ENCODE measurements at places on chromosomes 6 and 20.

- no peak for DNase-seq
These were observed 105.4 kb downstream of the TSHZ2 start for GRCh38 chr20:53077373-53078205.

DNA sequence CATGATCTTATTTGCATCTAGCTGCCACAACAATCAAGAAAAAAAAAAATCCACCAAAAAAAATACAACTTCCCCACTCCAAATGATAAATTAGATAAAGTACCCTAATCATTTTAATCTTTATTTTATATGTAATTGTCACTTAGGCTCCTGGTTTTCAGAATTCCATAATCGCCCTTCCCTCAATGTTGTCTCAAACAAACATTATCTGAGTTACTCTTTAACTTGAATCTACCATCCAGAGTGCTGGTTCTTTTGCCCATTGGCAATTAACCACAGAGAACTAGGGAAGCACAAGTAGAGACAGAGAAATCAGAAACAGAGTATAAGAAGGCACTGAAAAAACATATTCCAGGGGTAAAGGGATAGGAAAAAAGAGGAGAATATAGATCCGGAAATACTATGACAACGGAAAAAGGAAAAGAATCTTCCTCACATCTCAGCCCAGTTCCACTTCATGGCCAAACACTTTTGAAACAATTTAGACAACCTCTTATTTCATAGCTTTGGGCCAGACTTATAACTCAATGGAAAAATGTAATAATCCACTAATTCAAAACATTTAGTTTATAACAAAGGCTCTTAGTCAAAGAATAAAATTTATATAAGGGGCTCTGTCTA is 861 bp upstream of the NHSL1 start:
- no peak for DNase-seq

DNA sequence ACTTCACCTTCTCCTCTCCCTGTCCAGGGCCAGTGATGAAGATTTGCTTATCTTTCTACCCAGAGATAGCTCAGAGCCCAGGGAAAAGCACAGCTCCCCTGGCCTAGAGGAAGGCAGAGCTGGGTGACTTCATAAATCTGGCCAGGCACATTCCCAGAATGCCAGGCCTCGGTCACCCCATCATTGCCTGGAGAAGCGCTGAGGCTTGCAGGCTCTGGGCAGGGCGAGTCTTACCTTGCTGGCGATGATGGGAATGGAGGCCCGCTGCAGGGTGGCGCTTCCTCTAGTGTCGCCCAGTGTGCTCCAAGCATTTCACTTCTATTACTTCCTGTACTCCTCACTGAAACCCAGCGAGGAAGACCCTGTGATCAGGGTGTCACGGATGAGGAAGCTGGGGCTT is 60.1 kb downstream of the DAAM2 start:
- DNase-seq = no peak

DNA sequence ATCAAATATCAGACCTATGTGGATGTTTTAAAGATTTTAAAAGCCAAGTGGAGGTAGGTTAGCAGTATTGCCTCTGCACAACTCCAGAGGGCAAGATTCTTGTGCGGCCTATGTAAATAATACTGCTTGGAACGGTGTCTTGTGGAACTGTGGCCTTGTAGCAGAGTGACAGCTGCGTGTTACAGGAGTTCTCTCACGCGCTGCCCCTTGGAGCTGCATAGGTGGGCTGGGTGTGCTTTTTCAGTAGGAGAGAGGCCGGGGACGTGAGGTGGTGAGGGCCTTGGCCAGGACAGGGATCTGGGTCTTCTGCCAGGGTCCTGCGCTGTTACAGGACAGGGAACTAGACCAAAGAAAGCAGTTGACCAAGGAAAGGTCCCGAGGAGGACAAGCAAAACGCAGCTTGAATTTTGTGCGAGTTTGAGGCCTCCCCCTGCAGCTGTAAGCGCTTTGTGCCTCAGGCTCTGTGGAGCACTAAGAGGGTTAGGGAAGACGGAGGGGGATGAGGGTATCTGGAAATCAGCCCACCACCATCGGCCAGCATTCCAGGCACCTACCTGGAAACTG is 1.5 kb downstream of the TMEM181 start:
- no peak for DNase-seq

DNA sequence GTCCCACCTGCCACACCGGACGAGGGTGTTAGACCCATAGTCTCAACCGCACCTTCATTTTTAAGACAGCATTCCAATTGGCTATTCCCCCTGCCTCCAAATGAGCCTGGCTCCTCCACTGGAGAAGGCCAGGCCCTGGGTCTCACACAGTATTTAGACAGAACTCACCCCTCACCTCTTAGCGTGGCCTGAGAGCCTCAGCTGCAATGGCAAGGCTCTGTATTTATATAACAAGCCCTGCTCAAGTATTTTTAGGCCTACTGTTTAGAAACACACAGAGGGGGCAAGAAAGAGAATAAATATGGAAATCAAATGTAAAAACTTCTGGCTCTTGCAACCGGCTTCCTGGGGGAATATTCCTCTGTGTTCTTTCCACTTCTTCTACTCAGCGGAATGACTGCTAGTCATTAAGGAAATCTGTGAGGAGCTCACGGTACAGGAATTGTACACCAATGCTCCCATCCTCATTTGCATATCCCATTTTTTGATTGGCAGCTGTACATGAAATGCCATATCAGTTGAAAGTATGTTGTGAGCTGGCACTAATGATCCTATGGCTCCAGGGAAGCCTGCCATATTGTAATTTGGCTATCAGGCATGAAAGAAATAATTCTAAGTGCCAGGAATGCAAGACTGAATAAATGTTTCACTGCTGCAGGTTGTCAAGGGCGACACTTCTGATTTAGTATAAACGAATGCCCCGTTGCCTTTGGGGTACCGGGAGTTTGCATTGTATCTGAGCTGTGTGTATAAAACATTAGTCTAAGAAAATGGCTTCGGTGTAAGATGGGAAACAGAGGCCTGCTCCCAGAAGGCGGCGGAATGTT is 207.5 kb downstream of the ZNF217 start:
- DNase-seq = no peak

DNA sequence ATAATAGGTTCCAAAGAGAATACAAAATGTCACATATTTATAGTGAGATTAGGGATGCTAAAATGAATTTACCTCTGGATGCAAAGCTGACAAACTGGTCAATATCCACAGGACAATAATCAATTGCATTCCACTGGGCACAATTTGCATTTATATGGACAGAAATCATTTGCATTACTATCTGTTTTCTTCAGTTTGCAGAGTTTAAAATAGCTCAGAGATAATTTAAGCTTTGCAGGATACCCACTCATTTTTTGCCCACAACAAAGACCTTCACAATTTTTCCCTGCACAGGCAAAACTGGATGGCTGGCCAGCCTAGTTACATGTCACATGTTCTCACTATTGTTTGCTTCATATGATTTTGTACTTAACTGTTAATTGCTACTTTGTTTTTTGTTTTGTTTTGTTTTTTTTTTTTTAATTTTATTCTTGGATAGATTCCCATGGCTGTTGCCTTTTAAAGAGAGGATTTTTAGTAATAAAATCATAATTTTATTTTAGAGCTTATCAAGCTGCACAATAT is 483.5 kb downstream of the UTRN start:
- DNase-seq = no peak

GRCh38 chr6:157030755-157031154 is 253.6 kb downstream of the ARID1B start:
- DNase-seq = no peak

GRCh38 chr20:20630551-20630950 is 81.9 kb downstream of the RALGAPA2 start:
- no peak for DNase-seq

DNA sequence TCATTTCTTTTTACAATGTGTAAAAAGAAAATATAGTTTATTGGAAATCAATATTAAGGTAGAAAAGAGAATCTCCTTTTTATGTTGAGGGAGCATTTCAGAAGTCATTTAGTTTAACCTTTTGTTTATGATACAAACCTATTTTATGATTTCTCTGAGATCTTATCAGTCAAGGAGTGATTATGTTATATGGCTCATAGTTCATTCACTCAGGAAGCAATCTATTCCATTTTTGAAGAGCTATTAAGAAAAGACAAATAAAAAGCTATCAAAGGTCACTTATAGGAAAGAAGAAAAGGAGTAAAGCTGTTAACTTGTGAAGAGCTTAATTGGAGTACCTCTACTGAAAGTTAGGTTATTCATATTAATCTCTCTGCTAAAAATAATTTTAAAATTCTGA is 526.6 kb upstream of the JAG1 start:
- DNase-seq = no peak

GRCh38 chr6:17038316-17038715 is 63.5 kb upstream of the STMND1 start:
- DNase-seq = no peak

GRCh38 chr20:20214757-20215275 is 153.1 kb upstream of the INSM1 start:
- no peak for DNase-seq

- DNase-seq = peak; percentile 62
These were observed 43.7 kb downstream of the CDC5L start for GRCh38 chr6:44431118-44431725.

- DNase-seq = peak; percentile 88
These were observed 1.3 kb downstream of the HINT3 start for GRCh38 chr6:125957845-125958244.

DNA sequence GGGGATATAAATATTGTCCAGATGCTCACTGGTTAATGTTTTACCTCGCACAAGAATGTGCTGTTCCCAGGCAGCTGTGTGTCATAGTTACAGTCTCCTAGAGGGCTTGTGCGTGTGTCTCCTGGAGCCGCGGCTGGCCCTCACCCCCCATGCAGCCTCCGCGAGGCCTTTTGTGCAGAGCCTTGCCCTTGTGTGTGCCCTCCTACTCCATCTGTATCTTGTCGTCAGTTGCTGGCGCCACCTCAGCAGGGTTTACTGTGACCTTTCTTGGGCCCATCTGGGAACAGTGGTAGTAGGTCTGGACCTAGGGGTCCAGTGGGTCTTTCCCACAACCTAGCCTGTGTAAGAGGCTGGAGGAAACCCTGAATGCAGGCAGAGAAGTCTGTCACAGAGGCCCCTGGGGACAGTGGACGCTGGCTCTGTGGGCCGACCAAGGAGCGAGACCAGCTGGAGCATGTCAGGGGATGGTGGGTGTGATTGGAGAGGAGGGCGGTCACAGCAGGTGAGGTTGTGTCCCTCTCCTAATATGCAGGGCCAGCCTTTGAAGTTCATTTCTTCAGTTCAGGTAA is 35.2 kb downstream of the PPP1R14C start:
- no peak for DNase-seq

DNA sequence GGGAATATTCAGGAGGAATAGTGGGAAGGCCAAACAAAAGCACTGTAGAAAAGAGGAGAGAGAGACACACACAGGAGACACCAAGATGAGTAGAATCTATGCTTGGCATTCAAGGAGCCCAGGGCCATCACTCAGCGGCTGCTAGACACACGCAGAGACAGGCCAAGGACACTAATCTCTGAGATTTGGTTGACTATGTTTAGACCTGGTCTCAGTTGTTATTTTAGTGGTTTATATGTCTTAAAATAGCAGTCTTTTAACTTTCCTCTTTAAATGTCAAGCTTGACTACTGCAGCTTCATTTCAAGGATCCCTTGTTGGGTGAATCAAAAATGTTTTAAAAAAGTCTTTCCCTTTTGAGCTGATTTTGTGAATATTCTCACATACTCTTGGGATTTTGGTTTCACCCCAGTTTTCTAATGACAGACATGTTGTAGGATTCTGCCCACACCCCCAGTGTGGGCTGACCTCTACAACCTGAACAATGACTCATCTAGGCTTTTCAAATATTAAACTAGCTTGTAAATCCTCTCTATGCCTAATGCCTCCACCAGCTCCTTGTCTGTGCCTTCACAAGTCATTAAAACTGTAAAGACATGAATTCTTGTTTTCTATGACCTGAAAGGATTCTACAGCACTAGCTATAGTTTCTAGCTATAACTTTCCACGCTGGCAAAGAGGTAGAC is 142.7 kb upstream of the EXOC2 start:
- no peak for DNase-seq

GRCh38 chr6:116008470-116009243 is 52.0 kb downstream of the FRK start:
- peak; percentile 27 for DNase-seq

GRCh38 chr20:20299904-20300303 is 68.0 kb upstream of the INSM1 start:
- no peak for DNase-seq

- DNase-seq = no peak
These were observed 237.5 kb downstream of the ATXN1 start for GRCh38 chr6:16523606-16524379.

- no peak for DNase-seq
These were observed 25.8 kb downstream of the HLA-A start for GRCh38 chr6:29968130-29968529.

DNA sequence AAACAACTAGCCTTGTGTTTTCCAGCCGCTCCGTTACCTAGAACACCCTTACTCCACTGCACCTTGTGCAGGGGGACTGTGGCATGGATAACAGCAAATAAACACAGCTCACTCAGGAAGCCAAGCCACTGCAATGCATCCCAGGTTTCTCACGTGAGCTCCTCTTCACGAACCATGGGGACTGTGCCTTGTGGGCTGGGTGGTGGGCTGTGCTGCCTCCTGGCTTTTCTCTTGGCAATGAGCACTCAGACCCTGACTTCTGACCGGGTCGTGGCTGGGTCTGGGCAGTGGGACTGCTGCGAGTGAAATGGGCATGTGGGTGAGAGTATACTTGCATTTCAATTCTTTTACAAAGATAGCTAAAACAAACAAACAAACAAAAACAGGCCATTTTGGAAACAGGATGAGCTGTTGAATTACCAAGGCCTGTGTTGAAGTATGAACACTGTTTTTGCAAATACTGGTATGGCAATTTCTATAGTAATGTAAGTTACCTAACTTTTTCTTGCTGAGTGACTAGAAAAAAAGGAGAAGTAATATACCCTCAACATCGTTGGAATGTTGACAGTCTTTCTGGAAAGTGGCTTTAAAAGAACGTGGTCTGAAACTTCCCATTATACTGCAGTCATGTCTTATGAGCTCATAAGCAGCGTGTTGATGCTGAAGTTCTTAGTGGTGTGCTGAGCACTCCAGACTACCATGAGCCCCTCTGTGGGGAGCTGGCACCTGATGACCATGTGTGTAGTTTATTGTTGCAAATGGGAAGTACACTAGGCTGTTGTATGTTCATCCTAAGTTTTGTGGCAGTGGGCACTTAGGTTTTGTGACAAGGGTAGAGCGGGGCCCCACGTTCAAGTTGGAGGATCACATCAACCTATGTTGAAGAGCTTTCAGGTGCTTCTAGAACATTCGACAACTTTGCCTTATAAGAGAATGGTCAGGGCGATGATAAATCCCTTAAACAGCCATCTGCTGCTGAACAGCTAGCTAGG is 120.4 kb downstream of the ARMC2 start:
- DNase-seq = peak; percentile 84
